HEK293T (cell line): ENCODE measurements at places on chromosomes 6 and 20.

GRCh38 chr6:15020119-15020770 is 225.6 kb upstream of the JARID2 start:
- no peak for DNase-seq

- DNase-seq, result no peak
Measured at GRCh38 chr6:7150381-7151064, 42.8 kb downstream of the RREB1 start.

DNA sequence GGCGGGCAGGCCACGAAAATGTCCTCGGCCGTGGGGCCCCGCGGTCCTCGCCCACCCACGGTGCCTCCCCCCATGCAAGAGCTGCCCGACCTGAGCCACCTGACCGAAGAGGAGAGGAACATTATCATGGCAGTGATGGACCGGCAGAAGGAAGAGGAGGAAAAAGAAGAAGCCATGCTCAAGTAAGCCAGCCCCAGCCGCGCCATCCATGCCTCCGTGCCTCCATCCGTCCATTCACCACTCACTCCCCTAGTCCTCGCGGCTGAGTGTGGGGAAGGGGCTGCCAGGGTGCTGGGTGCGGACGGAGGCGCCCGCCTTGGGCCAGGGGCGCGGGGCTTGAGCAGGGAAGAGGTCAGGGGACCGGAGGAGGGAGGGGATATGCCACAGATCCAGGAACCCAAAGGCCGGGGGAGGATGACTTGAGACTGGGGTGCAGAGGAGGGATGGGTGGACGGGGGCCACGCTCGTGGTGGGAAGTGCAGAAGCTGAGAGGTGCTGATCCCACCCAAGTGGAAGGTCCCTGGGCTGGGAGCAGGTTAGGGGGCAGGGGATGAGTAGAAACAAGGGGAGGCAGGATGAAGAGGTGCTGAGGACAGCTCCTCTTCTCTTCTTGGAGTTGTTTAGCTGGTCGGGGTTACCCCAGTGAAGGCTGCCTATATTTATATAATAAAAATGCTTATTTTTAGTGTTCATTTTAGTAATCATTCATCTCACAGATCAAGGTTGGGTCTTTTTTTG is 825 bp downstream of the RIMS1 start:
- DNase-seq, result no peak

DNA sequence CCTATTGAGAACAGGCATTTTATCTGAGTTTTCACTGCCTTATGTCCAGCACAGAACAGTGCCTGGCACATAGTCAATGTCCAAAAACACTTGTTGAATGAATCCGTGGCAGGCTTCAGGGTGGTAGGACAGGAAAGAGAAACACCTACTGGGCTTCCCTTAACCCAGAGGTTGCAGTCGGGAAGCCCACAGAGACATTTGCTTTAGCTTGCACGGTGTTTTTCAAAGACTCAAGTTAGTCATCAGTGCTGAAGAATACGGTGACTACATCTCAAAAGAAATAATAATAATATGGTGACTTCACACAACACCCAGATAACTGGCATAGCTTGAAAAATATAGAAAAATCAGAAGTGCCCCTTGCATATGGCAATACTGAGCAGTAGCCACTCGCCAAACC is 160.4 kb downstream of the CD83 start:
- no peak for DNase-seq
